ENCODE measurements at places on chromosomes 12 and 14. TPM values are rescaled to one million over a fixed set of nuclear protein-coding genes. Genes with fewer than 3 reads are reported as not detected.

- DNase-seq = no peak
Observed at GRCh38 chr12:72699362-72699761, 427.2 kb downstream of the TRHDE start.

RNASE4 gene
- 62.1 TPM for total RNA-seq

KRT85 gene
- total RNA-seq = not detected

ORMDL2 gene
- 82.9 TPM for total RNA-seq

GRCh38 chr12:112430929-112431328, 12.2 kb downstream of the PTPN11 start:
- DNase-seq = no peak

NT5DC3 gene
- total RNA-seq = 24.0 TPM

DNA sequence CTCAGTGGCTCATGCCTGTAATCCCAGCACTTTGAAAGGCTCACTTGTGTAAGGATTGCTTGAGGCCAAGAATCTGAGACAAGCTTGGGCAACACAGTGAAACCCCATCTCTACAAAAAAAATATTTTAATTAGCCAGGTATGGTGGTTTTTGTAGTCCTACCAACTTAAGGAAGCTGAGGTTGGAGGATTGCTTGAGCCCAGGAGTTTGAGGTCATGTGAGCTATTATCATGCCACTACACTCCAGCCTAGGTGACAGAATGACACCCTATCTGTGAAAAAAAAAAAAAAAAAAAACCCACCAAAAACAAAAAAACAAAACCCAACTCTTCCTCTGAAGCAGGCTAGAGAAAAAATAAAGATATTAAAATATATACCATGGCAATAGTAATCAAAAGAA, 41.2 kb downstream of the TMEM116 start:
- DNase-seq = no peak

KRT71 gene
- not detected for total RNA-seq

TMEM253 gene
- total RNA-seq = 37.5 TPM

- no peak for DNase-seq
Observed at GRCh38 chr12:102401087-102401486, 79.3 kb downstream of the IGF1 start.

DNA sequence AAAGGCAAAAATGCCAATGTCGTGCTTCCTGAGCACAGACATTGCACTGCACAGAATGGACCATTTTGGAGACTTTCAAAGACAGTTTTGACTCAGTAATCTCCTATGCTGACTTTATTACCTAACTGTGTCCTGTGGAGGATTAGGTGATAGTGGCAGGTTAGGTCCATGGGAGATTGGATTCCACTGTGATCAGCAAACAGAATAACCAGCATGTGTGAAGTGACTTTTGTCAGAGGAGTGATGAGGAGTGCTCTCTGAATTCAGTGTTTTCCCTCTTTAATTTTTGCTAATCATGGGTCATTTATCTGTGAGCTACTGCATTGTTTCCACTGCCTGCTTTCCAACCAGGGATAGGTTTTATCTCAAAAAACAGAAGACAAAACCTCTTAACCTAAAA, 662.5 kb downstream of the DIO2 start:
- DNase-seq = no peak

DNA sequence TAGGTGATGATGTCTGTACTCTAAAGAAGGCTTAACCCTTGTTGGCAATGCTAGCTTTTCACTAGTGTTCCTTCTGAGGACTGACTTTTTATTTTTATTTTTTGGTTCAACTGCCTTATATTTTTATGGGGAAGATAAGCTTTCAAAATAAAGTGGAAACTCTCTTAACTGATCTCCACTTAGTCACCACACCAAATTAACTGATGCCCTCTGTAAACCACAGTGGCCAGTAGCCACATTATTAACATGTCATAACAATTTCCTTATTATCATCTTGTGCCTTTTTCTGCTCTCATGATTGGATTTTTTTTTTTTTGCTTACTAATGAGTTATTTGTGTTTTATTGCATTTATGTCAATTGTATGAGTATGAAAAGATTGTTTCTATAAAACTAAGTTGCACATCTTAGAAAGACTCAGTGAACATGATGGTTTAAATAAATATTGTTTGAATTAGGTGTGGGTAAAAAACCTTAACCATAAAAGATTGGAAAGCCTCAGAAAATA, 56.9 kb downstream of the SCFD1 start:
- no peak for DNase-seq

DNA sequence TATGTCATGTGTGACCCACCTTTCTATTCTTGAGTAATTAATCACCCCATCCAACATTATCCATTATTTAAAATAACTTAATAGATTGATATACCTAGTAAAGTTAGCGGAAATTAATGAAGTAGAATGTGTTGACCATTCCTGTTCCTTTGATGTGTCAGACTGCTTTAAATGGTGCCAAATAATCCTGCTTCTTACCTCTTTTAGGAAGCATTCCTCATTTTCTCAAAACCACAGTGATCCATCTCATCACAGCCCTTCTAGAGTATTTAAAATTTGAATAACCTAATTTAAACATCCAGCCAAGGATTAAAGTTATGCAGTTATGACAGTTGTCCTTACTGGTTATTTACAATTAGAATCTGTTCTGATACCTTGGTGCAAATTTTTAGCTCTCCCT, 6.9 kb downstream of the MGAT4C start:
- DNase-seq = no peak

DNA sequence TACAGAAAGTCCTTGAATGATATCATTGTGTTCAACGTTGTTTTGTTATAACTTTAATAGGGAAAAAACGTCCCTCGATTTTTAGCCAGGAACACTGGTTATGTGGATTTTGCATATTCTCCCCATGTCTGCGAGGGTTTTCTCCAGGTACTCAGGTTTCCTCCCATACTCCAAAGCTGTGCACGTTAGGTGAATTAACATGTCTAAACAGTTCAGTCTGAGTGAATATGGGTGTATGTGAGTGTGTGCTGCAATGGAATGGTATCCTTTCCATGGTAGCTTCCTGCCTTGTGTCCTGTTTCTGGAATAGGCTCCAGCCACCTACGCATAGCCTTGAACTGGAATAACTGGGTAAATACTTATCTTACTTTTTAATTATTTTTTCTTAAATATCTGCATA, 810.8 kb upstream of the ATXN7L3B start:
- no peak for DNase-seq

DNA sequence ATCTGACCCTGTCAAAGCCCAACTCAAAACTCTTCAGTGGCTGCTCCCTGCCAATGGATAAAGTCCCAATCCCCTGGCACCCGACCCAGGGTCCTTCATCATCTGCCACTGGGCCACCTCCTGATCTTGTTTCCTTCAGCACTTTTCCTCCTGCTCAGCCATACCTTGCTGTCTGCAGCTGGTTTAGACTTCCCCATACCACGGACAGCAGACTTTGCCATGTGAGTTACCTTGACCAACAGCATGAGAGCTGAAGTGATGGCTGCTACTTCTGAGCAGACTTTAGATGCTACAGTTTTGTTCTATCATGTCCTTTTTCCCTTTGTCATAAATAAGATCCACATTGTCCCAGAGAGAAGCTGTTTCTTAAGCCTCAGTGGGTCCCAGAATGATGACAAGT, 33.3 kb upstream of the STON2 start:
- no peak for DNase-seq

DNA sequence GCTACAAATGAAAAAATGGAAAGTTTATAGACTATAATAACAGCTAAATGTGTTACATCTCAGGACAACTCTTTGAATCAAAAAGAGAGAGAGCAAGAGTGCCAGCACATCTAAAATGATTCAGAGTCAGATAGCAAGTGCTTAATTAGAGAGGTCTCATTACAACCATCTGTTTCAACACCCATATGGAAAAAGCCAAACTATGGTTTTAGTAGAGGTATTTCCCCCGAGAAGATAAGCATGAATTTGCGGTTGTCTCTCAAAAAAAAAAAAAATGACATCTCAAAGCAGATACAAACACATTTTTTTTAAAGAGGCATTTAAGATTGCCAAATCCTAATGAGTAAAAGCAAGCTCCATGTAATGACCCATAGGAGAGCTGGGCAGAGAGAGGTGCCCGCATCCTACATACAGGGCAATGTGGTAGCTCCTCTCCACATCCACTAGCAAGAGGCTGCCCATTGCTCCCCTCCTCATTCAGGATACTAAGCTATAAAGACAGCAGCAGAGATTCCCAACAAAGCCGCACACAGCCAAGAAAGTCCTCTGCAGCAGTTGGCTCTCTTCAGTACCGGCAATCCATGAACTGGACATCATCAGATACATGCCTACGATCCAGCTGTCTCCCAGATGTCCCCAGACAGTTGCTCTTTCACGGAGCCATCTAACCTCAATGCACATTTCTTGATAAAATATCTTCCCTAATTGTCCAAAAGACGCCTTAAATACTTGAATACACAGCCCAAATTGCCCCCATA, 100.4 kb downstream of the EFCAB11 start:
- DNase-seq = no peak

GRCh38 chr12:29242921-29243431, 93.9 kb downstream of the FAR2 start:
- DNase-seq = no peak

DNA sequence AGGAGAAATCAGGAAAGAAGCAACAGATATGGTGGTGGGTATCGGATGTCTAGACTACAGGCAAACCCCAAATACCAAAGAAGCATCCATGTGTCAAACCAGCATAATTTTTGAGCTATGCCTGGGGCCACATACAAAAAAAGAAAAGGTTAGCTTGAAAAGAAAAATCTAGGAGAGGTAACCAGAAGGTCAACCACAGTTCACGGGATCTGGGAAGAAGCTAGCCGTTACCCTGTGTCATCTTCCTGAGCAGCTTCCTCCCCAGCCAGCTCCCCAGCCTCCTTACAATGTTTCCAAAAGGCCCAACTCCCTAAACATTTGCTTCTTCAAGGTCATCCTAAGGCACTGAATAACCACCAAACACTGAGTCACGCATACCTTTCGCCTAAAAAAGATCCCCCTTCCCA, 3.1 kb downstream of the SINHCAF start:
- no peak for DNase-seq

DNA sequence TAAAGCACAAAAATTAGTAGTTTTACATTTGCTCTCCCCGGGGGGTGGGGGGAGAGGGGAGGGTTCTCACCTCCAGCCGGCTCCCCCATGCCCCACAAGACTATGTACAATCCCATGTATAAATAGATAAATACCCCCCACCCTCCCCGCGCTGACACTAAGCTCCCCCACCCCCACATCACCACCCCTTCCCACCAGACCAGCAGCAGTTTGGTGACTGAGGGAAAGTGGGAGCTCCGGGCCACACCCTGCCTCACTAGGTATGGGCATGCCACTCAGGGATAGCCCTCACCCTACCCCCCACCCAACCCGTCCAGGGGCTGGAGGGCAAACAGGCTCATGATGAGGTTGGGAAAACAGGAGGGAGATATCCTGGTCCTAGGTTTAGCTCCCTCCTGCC, 1.9 kb upstream of the PRKAG1 start:
- no peak for DNase-seq

- DNase-seq = no peak
Observed at GRCh38 chr14:92460541-92460915, 53.1 kb upstream of the RIN3 start.

IFI27 gene
- 498 TPM for total RNA-seq

Measured in left colon (tissue), 2 donors.